Omental fat pad (tissue), 4 donors: ENCODE measurements at places on chromosomes 4 and X.
A peak's percentile ranks its signal among the peaks of the same experiment; 100 is the strongest.

GRCh38 chrX:154731881-154732280 lies 19.0 kb downstream of the GAB3 start:
- no peak for DNase-seq

DNA sequence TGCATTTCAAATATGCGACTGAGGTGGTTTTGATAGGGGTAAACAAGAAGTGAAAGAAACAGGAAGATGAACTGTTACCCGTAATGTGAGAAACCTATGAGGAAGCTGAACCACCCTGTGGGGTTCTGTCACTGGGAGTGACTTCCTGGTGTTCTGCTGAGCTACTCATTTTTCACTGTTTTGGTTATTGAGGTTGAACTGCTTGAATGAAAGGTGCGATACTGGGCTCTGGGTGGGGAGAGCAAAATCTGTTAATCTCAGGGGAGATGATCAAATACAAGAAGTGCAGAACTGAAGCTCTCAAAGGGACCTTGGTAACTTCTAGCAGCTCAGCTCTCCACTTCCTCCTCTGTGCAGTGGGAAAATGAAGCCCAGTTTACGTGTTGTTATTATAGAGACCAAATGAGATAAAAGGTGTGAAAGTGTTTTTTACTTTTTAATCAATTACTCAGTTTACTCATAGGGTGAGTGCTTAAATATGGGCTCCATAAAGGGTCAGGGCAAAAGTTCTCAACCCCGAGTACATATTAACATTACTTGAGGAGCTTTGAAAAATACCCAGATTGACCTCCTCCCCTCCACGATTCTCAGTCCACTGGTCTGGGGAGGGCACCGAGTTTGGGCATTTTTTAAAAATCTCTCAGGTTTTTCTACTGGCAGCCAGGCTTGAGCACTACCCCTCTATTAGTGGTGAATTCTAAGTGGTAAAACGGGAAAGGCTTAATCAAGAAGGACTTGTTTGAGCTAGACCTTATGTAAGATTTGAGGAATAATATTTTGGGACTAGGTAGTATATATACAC lies 66.7 kb downstream of the COQ2 start:
- DNase-seq = no peak

DNA sequence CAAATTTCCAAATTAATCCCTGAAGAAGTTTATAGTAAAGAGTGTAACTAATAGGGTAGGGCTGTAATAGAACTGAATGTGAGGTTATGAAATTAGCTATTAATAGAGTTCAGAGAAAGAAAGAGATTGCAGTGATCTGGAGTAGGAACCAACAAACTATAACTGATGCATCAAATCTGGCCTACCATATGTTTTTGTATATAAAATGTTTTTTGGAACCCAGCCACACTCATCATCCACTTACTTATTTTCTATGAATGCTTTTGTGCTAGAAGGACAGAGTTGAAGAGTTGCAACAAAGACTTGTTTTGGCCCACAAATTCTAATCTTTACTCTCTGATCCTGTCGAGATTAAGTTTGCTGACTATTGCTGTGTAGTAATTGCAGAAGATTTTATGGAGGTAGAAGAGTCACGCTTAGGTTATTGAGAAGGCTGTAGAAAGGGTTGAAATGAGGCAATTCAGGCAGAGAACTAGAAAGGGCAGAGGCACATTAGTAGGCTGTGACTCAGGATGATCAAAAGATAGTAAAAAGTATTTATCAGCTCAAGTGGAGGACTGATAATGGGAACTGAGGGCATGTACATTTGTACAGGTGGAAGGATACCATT lies 298.7 kb upstream of the EMCN start:
- DNase-seq = no peak

DNA sequence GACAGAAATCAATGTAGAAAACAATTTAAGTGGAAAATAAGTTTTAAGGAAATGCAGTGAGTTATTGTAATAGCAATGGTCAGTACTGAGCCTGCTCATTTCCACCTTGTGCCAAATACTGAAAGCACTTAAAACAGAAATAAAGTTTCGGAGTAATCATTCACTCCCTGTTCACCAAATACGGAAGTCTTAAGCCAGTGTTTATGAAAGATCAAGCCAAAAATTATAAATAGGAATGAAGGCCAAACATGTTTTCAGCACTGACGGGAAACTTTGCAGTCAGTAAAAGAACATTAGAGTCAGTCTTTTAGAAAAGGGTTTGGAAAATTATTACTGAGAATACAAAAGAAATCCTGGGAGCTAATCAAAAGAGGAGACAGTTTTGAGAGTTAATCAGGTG lies 178.6 kb downstream of the DMD start:
- DNase-seq = no peak

- no peak for DNase-seq
Observed at GRCh38 chr4:109111031-109111430, 191.4 kb downstream of the COL25A1 start.

GRCh38 chrX:30643313-30643821 lies 9.9 kb upstream of the GK start:
- no peak for DNase-seq

DNA sequence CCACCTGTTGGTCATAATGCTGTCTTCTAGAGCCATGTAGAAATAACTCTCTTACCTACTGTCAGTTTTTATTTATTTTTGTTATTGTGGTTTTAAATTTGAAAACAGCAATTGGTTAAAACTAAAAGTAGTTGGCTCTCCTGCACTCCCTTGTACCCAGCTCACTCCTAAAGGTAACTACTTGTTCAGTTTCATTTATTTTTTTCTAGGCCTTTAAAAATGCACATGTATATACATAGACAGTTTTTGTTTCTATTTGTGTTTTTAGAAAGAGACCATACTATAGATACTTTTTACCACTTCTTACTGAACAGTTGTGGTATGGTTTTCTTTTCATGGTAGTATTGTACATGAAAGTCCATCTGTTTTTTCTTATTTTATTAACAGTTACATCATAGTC lies 16.8 kb downstream of the SMAD1 start:
- no peak for DNase-seq

- DNase-seq = no peak
Observed at GRCh38 chr4:95572304-95572991, 23.7 kb upstream of the UNC5C start.

DNA sequence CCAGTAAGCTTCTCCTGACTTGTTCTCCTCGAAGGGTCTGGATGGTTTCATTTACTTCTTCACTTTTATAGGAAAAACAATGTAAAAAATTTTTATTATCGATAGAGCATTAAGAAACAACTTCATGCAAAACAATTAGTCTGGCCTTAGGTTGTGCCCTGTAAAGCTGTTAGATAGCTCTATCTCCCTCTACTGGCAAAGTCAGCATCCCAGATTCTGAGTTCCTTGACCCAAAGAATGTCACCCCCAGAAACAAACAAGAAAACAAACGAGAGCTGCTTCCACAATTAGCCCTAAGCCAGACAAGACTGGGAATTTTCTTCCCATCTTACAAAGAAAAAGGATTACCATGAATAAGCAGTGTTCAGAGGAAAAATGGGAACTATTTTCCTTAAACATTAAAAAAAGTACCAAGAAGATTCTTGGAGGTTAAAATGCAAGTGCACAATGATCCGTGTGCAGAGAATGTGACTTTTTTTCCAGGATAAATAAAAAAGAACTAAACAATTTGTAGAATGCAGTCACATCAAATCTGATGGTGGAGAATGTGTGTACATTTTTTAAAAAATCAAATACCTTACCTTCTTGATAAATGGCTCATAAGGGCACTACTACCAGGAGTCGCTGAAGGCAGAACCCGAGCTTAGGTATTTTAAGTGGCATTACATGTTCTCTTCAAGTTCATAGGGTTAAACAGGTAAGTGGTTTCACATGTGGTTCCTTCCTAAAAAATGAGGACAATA lies 293.2 kb downstream of the FBXO8 start:
- DNase-seq = no peak

DNA sequence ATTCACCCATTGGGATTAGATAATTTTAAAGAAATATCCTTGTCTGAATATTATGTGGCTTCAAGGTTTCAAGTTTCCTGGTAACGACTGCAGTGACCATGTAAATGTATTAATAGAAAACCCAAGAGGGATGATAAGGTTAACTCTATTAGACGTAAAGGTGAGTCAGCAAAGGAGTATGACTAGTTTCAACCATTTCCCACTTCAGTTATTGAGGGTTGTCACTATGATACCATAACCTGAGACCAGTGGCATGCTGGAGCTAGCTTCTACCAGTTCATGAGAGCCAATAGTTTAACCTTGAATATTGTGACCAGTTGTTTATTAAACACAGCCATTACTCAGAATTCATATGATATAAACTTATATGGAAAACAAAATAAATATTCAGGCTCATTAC lies 270.1 kb downstream of the TMA16 start:
- no peak for DNase-seq

- no peak for DNase-seq
Observed at GRCh38 chrX:98362630-98363029, 1478.9 kb downstream of the RPA4 start.

DNA sequence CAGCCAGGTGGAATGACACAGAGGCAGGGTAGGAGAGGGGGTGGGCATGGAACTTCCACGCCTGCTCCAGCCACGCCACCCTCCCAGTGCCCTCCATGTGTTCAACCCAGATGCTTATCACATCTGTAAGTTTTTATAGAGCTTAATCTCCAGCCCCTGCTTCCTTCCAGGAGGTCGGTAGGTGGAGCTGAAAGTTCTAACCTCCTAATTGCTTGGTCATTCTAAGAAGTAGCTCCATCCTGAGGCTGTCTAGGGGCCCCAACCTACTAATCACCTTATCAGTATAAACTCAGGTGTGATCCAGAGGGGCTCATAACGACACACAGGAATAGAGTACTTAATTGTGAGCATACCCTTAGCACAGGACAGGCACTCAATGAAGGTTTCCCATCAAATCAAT lies 18.3 kb downstream of the QDPR start:
- no peak for DNase-seq

GRCh38 chr4:48173056-48173991 lies 39.3 kb upstream of the TXK start:
- no peak for DNase-seq

- DNase-seq = no peak
Observed at GRCh38 chr4:14837860-14838259, 164.4 kb upstream of the CPEB2 start.

- DNase-seq = no peak
Observed at GRCh38 chr4:149985981-149986380, 92.3 kb upstream of the DCLK2 start.

DNA sequence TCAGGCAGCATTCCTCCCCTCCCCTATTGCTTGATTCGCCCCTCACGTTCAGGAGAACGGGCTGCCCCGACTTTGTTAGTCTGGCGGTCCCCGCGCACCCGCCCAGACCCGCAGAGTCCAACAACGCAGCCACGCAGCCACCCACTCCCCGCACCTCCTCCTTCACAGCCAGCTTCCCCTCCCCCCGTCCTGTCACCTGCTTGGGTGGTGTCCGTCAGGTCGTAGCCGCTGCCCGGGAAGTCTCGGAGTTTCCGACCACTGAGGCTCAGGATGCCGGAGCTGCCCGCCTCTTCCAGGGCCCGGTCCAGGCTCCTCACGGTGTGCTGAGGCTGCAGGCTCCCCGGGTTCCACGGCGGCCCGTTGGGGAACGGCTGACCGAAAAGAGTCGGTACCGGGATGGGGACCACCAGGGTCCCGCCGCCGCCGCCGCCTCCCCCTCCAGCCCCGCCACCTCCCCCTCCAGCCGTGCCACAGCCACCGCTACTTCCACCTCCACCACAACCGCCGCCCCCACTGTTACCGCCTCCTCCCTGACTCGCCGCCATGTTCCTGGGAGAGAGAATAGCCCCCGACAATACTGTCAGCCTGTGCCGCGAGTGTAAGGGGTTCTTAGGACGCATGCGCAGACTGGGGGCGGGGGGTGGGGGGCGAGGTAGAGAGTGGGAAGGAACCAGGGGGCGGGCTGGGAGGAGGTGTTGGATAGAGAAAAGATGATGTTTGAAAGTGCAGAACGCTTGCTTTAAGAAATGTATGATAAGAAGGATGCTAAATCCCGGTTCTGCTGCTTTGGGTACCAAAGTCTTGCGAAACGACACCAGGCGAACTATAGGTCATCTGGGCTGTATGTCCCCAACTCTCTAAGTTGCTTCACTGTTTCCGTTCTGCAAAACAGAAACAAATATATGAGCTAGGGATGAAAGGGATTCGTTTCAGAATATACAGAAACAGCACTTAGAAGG lies at the start of gene LRCH2:
Gene LRCH2 (minus strand): TSS at position 600 of the 959 bp plus-strand sequence. CDS start 55 bp downstream, at position 545.
- DNase-seq = no peak

- DNase-seq = no peak
Observed at GRCh38 chr4:148542922-148543623, 100.9 kb upstream of the NR3C2 start.

GRCh38 chrX:121671649-121672048 lies 624.2 kb downstream of the GLUD2 start:
- DNase-seq = no peak

DNA sequence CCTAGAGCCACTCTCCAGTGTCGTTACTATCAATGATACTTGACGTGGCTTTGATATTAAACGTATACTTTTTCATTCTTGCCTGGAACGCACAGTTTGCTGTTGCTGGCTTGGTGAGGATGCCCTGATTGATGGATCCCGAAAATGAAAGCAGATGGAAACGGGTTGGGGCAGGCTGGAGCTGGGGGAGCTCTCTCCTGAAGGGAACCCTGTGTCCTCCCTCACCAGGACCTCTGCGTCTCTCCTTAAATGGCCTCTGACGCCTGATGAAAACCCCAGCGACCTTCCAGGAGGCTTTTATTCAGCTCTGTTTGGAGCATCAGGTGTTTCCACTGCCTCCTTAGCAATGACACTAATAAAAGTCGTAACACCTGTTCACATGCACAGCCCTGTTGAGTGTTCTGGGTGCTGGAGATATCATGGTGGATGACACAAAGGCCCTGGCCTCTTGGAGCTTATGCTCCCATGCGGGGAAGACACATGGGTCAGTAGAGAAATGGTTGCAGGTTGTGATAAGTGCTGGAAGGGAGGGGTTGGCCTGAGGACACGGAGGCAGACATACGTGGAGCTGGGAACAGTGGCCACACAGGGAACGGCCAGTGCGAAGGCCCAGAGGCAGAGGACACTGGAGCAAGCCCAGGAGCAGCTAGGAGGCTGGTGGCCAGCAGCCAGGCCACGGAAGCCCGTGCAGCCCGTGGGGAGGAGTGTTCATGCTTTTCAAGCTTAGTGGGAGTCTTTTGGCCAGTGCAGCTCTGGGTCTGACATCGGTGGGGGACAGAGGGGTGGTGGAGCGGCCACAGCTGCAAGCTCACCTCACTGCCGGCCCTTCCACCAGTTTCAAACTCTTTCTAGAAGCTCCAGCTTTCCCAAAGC lies 7.5 kb downstream of the MSANTD1 start:
- DNase-seq = peak; percentile 6

GRCh38 chrX:140765043-140765784 lies 55.7 kb downstream of the LINC00632 start:
- DNase-seq = no peak

GRCh38 chrX:43676971-43677572 lies 21.0 kb downstream of the MAOA start:
- DNase-seq = no peak

GRCh38 chr4:100360211-100360610 lies 157.6 kb downstream of the EMCN start:
- DNase-seq = no peak

DNA sequence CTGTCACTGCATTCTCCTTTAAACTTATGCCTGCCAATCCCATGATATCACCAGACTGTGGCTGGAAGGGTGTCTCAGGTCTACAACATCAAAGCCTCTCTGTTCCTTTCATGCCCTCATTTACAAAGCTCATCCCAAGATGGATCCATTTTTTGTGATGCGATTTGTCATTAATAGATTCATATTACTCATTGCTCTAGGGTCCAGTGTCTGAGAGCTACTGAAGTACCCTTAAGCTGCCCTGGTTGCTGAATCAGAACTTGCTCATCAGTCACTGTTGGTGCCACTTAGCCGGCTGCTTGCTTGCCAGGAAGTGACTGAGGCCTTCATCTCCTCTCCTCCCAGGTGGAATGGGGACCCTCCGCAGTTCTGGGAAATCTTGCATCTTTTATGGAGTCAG lies 395.5 kb upstream of the BOD1L1 start:
- DNase-seq = no peak

GRCh38 chrX:109590176-109590575 lies 34.8 kb downstream of the KCNE5 start:
- DNase-seq = no peak
